ENCODE measurements at places on chromosomes 7 and 10.

DNA sequence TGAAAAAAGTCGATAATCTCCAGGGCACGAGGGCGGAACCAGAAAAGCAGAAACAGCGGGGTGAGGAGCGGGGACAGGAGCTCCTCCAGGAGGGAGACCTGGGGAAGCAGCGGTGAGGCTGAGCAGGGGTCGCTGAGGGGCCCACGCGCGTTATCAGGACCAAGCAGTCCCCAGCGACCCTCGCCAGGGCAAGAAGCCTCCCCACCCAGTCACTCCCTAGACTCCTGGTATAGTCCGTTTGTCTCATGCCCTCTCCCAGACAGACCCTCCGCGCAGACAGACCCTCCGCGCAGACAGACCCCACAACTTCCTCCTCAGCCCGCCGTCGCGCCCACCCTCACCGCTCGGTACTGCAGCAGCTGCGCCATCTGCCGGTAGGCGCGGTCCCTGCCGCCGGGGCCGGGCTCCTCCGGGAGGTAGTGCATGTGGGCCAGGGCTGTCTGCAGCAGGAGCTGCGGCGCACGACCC is 6.3 kb downstream of the ATG9B start:
- peak; percentile 75 for DNase-seq

DNA sequence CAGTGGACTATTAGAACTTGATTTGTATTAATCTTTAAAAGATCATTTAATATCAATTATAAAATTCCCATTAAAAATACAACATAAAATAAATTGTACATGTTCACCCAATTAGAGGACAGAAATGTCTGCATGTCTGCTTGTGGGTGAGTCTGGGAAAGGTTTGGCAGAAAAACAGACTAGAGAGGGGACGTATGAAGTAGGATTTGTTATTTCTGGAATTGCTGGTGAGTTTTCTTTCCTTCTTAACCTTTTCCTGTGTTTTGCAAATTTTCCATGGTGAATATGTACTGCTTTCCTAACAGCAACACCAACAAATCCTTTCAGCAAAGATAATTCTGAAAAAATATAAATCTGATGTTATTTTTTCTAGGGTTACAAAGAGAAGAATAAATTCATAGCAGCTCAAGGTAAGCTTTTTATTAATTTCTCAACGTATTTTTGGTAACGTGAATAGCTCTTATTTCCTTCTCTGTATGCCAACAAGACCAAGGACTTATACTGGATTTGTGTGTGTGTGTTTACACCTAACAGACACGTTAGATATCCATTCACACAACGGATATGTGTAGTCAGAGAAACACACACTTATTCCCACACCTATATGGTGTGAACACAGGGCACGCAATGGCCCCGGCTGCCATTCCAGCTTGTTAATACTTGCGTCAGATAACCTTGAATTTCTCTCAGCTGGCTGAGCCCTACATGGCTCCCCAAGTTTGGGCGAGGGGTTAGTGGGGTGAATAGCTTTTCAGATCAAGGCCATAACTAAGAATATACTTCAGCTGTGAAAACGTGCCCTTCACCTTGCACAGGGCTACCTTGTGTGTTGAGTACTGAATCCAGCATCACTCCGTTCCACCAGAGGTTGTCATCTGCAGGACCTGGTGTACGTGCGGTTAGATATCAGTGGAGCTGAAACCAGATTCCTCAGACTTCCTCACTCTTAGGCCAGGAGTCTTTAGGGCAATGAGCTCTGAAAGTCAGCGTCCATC is 64.6 kb downstream of the MKI67 start:
- DNase-seq: no peak

- peak; percentile 48 for DNase-seq
Observed at GRCh38 chr7:131231381-131232220, 96.1 kb upstream of the MKLN1 start.

DNA sequence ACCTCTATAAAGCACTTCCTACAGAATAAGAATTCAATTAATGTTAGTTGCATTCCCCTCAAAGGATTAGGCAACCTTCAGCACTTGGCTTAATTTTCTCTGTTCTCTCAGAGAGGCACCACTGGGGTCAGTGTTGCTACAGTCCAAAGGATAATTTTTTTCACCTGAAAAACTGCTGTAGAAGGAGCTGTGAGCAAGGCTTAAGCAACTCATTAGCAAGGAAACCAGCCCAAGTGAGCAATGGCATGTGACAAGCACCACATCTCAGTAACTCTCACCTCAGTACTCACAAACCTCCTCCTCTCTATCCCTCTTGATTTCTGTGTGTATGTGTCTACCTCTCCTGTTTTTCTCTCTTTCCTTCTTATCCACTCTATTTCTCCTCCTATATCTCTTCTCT is 55.9 kb downstream of the DGKI start:
- DNase-seq: no peak

DNA sequence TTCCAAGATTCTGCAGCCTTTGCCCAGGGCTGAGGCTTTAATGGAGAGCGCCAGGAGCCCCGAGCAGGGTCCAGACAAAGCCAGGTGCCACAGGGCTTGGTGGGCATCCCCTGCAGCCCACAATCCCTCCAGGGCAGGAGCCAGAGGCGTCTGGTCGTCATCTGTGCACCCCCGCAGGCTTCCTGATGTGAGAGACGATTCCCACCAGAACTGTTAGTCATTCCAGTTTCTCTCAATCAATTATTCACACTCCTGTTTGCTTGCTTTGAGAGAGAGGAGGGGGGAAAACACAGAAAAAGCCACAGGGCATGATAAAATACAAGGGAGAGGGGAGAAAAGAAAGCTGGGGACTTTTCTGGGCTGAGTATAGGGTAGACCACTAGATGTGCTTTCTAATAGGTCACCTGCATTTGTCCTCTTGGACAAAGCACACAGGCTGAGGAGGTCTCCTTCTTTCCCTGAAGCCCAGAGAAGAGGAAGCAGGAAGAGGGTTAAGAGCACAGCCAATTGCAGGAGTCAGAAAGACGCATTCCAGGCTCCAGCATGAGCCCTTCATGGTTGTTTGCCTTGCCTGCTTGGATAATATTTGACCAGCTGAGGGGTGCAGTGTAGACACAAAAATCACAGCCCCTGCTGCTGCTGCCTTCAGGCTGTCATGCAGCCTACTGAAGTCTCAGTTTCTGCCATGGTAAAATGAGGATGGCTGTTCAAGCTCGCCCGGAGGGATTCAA is 194.4 kb downstream of the PLXNA4 start:
- no peak for DNase-seq

DNA sequence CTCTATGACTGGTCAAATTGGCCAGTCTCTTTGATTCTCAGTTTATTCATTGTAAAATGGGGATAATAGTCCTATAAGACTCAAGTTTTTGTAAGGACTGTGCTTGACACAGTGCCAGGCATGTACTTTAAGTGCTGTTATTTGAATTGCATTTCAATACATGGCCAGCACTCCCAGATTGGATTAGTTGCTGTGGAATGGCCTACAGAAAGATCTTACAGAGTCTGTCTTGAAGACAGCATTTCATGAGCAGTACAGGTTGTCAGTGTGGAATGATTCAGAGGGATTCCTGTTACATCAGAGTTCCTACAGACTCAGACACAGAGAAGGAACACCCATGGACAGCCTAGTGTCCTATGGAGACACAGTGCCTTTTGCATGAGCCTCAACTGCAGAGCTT is 238.1 kb upstream of the BMPER start:
- no peak for DNase-seq

DNA sequence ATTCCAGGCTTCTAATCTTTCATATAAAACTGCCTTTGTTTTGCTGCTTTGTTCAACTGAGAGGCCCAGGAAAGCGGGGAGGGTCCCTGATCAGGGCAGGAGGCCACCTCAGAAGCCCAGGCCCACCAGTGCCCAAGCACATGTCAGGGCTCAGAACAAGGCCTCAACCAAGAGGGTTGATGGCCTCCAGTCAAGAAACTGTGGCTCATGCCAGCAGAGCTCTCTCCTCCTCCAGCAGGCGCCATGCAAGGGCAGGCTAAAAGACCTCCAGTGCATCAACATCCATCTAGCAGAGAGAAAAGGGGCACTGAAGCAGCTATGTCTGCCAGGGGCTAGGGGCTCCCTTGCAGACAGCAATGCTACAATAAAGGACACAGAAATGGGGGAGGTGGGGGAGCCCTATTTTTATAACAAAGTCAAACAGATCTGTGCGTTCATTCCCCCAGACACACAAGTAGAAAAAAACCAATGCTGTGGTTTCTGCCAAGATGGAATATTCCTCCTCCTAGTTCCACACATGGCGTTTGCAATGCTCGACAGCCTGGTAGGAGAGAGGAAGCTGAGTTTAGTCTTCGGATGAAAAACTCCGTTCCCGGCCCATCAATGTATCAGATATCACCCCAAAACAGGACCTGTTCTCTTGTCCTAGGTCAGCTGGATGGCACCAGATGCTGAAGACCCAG is 34.0 kb downstream of the PSAP start:
- DNase-seq: no peak

- DNase-seq: no peak
Observed at GRCh38 chr10:100038561-100039071, 28.9 kb upstream of the DNMBP start.

DNA sequence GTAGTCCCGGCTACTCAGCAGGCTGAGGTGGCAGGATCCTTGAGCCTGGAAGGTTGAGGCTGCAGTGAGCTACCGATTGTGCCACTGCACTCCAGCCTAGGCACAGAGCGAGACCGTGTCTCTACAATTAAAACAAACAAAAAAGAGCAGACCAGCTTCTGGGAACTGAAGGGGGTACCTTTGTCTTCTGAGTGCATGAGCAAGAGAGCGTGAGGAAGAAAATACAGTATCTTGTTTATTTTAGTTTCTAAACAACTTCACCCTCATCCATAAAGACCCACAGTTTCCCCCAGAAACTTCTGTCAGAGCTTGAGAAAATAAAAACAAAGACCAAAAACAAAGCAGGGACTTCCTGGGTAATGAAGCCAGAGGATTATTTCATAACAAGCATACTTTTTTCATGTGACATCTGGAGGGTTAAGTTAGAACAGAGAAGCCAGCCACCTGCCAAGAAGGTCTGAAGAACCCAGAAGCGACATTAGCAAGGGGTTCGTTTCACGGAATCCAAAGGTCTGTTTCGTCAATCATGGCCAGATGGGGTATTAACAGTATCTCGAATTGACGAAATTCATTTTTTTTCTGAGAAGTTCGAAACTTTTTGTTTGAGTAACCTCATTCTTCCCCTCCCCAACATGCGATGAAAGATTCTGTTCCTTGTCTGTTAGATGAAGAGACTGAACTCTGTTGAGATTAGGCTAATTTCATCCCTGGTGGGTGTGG is 10.2 kb upstream of the IL2RA start:
- DNase-seq: no peak

DNA sequence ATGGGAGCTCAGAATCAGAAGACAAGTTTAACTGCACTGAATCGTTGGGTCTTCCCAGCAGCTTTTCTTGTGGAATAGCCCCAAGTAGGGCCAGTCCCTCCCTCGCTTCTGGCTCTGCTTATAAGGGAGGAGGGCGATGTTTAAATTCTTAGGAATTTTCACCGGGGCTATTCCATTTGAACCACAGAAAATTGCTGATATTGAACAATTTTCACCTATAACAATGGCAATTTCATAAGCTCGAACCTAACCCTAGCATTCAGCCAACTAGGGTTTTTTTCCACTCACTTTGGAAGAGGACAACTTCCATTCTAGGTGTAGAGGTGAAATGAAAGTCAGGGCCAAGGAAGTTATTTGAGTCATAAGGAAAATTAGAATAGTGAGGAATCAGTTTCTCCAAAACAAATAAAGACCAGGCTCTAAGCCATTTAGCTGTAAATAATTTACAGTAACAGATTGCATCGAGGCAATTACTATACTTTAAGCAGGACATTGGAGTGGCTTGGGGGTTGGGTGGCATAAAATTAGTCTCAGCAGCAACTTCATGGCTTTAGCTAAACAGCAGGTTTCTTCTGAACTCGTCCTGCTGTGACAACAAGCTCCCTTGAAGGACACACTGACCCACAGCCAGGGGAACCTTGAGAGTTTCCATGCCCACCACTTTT is 1.5 kb upstream of the ATP6V0A4 start:
- no peak for DNase-seq

GRCh38 chr7:133512560-133512959 is 259.7 kb downstream of the EXOC4 start:
- DNase-seq: no peak

DNA sequence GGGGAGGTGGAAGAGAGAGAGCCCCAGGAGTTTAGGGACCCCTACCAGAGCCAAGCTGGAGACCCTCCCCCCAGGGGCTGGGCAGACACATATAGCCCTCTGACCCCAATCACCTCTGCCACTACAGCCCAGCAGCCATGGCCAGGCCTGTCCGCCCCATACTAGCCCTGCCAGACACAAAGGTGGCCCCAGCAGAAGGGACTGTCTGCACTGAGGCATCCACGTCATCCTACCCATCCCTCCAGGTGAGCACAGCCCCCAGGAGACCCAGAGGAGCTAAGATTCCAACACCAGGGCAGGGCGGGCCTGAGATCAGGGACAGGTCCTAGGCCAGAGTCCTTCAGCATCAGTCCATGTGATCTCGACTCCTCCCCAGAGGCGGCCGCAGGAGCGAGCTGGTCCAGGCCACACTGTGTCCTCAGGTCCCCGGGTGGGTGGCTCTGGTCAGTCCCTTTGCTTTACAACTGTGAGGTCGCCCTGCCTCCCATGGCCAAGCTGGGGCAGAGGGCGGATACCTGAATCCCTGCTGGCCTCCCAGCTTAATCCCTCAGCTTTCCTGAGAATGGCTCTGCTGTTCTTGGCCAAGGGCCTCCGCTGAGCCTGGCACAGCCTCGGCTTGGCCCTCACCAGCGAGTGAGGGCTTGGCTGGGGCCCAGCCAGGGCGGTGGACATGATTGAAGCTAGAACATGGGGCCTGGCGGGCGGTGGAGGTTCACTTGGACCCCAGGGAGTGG is 14.3 kb upstream of the ELN start:
- DNase-seq: no peak

- no peak for DNase-seq
Observed at GRCh38 chr10:47033541-47034270, 122.5 kb downstream of the PTPN20 start.

DNA sequence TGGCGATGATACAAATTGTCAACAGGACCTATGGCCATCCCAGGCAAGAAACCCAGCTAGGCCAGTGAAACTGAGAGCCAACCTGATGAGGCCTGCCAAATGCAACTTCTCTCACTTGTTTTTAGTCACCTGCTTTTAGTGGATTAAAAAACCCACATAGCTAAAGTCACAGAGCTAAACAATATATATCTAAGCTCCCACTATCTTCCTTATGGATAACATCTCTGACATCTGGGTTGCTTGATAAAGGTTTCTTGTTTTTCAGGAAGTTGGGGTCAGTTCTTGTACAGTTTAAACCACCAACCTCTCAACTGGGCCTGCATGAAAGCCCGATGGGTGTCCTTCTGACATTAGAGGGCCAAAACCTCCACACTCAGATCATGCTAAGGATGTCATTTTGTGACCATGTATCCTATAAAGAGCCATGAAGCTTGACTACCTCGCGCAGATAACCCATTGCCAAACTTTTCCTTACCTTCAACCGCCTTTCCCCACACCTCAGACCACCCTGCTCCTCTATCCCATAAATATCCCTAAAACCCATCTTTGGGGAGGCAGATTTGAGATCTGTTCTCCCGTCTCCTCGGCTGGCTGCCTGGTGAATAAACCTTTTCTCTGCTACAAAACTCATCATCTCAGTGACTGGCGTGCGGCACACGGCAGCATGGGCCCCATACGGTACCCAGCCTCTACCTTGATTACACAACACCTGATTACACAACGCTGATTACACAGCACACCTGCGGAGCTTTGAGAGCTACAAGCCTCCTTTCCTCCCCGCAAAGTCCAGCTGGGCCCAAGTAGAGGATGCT is 797 bp upstream of the STMP1 start:
- no peak for DNase-seq
